RKO (cell line): ENCODE measurements at places on chromosomes 3 and 15.

- no peak for DNase-seq
Observed at GRCh38 chr3:5874931-5875341, 687.4 kb downstream of the EDEM1 start.

GRCh38 chr15:31472636-31473384 is 146.2 kb downstream of the KLF13 start:
- DNase-seq, result no peak

GRCh38 chr15:78208341-78208844 is 26.0 kb downstream of the ACSBG1 start:
- no peak for DNase-seq

DNA sequence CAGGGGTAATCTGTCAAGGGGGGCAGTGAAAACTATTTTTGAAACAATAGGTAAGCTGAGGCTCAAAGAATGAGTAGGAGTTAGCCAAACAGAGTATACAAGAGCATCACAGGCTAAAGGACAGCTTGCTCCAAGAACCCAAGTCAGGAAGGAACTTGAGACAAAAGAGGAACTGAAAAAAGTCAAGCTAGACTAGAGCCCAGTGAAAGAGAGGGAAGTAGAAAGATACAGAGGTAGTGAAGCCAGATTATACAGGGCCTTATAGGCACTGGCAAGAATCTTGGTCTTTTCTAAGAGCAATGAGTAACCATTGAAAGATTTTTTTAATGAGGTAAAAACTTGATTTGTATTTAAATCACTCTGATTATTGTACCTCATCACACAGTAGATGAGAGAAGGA is 69.9 kb downstream of the FILIP1L start:
- DNase-seq, result no peak

- DNase-seq, result no peak
Observed at GRCh38 chr3:107236655-107237337, 140.4 kb upstream of the CCDC54 start.

- peak; percentile 48 for DNase-seq
Observed at GRCh38 chr15:70512772-70513362, 250.5 kb downstream of the UACA start.

- DNase-seq, result no peak
Observed at GRCh38 chr15:75217012-75217411, 15.3 kb downstream of the C15orf39 start.

DNA sequence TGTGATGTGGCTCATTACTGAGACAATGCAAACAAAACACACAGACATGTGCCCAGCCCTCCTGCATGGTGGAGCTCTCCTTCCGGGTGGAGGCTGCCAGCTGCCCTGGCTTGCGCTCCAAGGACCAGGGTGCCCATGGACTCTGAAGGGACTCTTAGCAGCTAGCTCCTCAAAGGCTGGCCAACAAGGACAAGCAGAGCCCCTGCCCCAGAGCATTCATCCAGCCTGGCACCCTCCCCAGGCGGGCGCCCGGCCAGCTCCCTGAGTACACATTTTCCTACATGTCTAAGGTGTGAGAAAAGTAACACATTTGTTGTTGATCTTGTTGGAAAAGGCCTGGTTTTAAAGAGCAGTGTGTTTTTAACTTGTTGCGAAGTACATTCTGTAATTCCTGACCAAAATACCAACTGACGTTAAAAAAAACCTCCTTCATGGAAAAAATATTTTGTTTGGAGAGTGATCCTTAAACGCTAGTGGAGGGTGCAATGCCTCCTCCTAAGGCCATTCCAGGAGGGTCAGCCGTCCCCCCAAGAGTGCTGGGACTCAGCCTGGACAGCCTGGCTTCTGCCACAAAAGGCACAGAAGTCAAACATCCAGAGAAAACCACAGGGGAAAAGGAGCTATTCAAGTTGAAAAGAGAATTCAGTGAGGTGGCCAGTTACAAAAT is 86.9 kb downstream of the KLF15 start:
- DNase-seq, result no peak

GRCh38 chr3:148208975-148209374 is 488.7 kb upstream of the AGTR1 start:
- DNase-seq, result no peak

DNA sequence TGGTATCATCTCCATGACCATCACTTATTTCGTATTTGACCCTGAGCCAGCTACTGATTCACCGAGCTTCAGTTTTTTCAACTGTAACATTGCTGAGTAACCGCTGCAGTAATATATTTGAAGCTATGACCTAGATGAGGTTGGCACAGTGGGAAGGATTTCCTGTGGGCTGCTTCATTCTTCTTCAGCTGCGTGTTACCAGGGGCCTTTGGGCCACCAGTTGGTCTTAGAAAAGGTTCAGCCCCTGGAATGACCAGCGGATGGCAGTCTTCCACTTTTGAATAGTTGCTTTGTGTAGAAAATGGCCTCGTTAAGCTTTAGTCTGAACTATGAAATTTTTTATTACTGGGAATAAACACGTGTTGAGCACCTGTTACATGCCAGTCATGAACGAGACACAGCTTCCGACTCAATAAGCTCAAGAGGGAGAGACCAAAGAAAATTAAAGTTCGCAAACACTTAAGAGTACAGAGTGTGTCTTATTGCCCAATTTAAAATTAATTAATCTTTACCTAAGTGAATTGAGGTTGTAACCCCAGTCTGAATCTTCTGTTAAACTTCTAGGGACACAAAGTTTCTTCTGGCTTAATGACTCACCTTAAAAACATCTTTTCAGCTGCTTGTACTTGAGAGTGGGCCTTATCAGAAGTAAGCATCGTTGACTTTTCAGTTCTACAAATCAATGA is 57.6 kb upstream of the NR2E3 start:
- DNase-seq, result peak; percentile 89

GRCh38 chr3:31041161-31041978 is 146.9 kb upstream of the GADL1 start:
- peak; percentile 72 for DNase-seq

- DNase-seq, result no peak
Observed at GRCh38 chr15:78087951-78088772, 4.2 kb upstream of the SH2D7 start.

GRCh38 chr3:182133752-182134151 is 422.0 kb downstream of the SOX2 start:
- peak; percentile 29 for DNase-seq

- DNase-seq, result no peak
Observed at GRCh38 chr15:84921121-84921520, 36.7 kb downstream of the SLC28A1 start.

GRCh38 chr3:20742903-20743552 is 557.0 kb upstream of the SGO1 start:
- no peak for DNase-seq

DNA sequence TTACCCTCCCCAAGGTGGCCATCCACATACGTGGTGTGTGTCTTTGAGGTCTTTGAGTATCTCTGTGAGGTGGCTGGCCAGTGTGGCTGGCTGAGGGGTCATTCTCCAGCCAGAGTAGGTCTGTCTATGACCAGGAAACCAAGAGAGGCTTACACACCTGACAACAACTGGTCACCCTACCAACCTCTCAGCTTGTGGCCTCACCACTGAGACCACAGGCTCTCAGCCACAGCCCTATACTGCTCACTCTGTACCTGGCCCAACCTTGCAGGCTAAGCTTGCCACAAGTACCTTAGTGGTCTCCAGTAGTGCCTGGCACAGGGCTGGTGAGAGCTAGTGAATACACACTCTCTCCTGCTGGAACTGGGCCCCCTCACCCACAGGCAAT is 5.1 kb downstream of the HEMK1 start:
- no peak for DNase-seq

- no peak for DNase-seq
Observed at GRCh38 chr3:23248594-23249131, 45.5 kb downstream of the UBE2E2 start.

DNA sequence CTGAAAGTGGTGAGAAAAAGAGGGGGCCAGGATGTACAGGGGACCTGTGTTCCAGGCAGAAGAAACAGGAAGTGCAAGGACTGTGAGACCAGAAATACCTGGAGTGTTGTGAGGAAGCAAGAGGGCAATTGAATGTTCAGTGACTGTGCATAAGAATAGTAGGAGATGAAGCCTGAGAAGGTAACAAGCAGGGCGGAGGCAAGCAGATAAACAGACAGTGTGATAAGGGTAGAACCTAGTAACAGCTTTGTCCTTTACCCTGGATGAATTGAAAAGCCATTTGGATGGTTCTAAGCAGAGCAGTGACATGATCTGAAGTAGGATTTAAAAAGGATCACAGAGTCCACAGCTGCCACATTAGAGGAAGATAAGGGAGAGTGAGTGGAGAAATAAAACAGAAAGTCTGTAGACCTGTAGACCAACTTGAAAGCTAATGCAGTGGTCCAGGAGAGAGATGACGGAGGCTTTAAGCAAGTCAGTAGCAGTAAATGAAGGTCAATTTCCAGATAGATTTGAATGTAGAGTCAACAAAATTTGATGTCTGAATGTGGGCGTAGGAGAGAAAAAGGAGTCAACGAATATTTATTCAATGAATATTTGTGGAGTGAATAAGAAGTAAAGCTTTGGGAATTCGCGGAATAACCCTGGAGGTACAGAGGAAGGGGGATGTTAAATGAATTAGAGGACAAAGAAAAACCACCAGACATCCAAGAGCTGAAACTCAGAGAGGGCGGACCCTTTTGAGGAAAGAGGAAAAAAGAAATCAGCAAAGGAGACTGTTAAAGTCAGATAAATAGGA is 4.2 kb upstream of the PLOD2 start:
- no peak for DNase-seq

GRCh38 chr3:25191673-25192072 is 236.4 kb upstream of the RARB start:
- DNase-seq, result no peak

DNA sequence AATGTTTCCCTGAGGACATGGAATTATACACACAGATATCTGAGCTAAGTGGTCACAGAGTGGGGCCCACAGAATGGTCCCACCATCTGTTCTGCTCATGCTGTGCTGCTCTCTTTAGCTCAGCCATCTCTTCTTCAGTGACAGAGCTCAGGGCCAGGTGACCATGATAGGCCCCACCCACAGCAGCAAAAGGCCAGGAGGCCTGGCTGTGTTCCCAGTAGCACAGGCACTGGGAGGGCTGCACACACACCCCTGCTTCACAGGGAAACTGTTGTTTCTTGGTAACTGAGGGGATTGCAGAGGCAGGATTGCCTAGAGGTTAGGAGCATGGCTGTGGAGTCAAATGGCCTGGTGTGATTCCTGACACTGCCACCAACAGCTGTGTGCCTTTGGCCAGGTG is 4.8 kb upstream of the FBXW12 start:
- DNase-seq, result no peak

DNA sequence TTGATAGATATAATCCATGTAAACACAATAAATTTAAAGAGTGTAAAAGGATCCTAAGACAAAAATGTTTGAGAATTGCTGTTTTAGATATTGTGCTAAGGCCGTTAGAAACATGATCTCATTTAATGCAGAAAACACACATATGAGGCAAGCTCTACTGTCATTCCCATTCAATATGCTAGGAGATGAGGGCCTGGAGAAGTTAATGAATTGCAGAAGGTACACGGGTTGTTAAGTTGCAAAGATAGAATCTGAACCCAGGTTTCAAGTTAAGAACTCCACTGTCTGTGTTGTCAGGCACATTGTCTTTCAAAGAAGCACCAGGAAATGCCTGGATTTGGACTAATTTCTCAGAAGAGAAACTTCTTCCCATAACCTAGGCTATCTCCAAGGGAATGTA is 65.1 kb upstream of the SAMMSON start:
- no peak for DNase-seq

DNA sequence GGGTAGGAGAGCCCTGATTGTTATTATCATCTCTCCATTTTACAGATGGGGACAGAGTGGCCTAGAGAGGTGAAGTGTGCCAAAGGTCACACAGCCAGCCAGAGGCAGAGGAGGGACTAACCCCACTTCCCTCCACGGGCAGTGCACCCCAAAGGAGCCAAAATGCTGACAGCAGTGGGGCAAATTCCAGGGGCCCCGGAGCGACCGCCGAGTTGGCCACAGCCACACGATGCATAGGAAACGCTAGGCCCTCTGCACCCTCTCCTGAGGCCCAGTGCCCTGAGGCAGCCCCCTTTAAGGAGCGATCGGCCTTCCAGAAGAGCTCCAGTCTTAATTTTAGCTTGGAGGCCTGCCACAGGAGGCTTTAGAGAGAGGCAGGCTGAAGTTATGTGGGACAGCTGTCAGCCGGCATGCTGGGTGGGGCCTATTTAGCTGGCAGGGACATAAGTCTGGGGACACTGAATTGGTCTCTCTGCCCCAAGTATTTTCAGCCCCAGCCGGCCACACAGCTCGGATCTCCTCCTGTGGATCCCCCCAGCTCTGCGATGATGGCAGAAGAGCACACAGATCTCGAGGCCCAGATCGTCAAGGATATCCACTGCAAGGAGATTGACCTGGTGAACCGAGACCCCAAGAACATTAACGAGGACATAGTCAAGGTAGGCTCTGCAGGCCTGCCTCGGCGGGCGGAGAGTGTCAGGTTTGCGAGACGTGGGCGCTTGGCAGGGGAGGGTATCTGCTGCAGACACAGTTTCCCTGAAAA is at the start of gene CAV3:
Gene CAV3 (plus strand): TSS at position 471 of the 763 bp plus-strand sequence. CDS start 75 bp downstream, at position 546.
- DNase-seq, result no peak

DNA sequence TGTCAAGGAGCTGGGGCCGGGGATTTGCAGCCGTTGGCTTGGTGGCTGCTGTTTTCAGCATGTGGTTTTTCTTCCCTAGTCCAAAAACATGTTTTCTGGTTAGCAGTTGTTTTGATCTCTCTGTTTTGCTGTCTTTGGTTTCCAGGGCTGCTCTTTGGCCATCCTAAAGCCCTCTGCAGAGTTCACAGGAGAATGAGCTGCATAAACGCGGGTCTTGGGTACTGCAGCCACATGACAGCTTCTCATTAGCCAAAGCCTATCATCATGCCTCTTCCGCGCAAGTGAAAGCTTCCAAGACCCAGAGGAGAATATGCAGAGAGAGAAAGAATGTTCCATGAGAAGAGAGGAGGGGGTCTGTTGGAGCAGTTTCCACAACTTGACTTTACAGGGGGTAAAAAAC is 138.5 kb downstream of the NTRK3 start:
- DNase-seq, result no peak

- DNase-seq, result no peak
Observed at GRCh38 chr3:156264771-156265170, 144.4 kb downstream of the KCNAB1 start.

- peak; percentile 49 for DNase-seq
Observed at GRCh38 chr3:183824761-183825455, 469 bp downstream of the MAP6D1 start.

- DNase-seq, result no peak
Observed at GRCh38 chr3:43559961-43560360, 61.9 kb downstream of the ANO10 start.

GRCh38 chr3:124498891-124499290 is 231.4 kb upstream of the UMPS start:
- DNase-seq, result no peak

- DNase-seq, result no peak
Observed at GRCh38 chr3:150393745-150394144, 14.4 kb upstream of the TSC22D2 start.

GRCh38 chr3:110697961-110698360 is 373.7 kb upstream of the NECTIN3 start:
- no peak for DNase-seq

GRCh38 chr3:133055339-133055738 is 17.1 kb downstream of the TMEM108 start:
- no peak for DNase-seq
